ENCODE measurements at places on chromosomes 2 and 18.

- no peak for DNase-seq
Measured at GRCh38 chr2:150109028-150109427, 378.4 kb downstream of the RND3 start.

GRCh38 chr2:225282858-225283710 is 116.4 kb upstream of the NYAP2 start:
- peak; percentile 13 for DNase-seq

- no peak for DNase-seq
Measured at GRCh38 chr2:196427986-196428634, 211.4 kb upstream of the CCDC150 start.

- DNase-seq, result peak; percentile 83
Measured at GRCh38 chr2:129801575-129801974, 177.9 kb upstream of the RAB6C start.

All from Caki2 (cell line).